ENCODE measurements at places on chromosomes 16 and 17.

GRCh38 chr17:68200689-68201417, 47.0 kb upstream of the AMZ2 start:
- peak; percentile 72 for DNase-seq

DNA sequence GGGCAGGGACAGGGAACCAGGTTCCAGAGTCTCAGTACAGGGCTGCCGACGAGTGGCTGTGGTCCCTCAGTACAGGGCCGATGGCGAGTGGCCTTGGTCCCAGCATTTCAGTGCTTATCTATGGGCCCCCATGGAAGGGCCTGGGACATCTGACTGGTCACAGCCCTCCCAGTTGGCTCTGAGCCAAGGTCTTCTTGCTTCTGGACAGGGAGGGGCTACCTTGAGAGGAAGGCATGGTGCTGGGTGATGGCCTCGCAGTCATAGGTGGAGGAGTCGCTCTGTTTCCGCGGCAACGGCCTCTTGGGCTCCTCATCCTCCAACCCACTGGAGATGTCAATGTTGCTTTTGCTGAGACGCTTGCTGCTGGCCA, 32.5 kb downstream of the PIMREG start:
- no peak for DNase-seq

DNA sequence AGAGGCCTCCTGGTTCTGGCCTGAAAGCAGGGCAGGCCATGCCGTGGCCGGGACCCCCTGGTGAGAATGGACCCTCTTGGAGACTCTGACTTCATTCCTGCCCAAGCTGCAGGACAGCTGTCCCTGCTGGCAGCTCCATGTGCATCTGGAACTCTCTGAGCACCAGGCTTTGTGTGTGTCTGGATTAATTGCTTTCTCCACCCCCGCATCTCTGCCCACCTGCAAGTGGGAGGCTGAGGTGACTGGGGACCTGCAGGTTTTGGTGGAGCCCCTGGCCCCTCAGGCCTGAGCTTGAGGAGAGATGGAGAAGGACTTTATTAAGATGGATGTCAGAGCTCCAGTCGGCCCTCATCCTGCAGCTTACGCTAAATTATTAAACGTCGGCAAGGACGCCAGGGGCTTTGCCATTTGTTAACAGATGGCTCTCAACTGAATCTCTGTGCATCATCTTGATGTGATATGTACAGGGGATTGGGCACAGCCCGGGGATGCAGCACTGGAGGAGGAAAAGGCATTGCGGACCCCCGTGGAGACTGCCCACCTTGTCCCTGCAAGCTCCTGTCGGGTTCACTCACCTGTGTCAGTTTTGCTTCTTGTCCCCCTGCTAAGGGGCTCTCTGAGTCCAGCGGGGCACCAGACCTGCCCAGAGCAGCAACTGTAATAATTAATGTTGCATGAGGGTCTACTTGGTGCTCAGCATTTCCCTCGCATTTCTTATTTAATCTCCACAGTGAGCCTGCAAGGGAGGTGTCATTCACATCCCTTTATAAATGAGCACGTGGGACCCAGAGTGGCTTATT, 154.1 kb upstream of the RPL38 start:
- DNase-seq = no peak

GRCh38 chr16:21703589-21704174, 39.9 kb downstream of the OTOA start:
- no peak for DNase-seq

DNA sequence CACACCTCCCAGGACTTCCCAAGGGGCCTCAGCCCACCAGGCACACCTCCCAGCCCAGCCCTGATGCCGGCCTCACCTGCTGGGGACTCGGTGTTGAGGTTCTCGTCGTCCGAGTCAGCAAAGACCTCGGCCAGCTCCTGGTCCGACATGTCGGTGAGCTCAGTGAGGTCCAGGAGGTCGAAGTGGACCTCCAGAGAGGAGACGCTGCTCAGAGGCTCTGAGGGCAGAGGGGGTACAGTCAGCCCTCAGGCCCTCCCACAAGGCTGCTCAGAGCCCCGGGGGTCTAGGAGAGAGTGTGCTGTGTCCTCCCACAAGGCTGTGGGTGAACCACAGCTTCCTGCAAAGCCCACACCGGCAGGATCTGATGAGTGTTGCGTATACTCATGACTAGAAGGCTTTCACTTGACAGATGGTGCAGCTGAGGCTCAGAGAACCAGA, 10.5 kb downstream of the DBNDD1 start:
- peak; percentile 56 for DNase-seq

DNA sequence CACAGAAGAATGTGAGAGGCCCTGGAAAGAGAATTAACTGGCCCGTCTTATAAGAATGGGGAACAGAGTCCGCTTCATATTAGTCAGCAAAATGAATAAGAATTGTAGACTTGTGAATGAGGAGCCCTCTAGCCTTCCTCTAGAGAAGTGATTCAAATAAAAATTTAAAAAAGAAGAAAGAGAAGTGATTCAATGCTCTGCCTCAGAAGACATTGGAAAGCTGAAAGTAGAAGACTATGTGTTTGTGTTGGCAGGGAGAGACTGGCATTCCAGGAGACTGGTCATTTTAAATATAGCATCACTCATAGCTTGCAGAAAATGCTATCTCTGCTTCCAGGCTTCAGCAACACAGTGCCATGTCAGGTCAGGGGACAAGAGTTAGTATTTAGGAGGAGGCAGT, 190.6 kb upstream of the HS3ST3A1 start:
- DNase-seq = no peak

DNA sequence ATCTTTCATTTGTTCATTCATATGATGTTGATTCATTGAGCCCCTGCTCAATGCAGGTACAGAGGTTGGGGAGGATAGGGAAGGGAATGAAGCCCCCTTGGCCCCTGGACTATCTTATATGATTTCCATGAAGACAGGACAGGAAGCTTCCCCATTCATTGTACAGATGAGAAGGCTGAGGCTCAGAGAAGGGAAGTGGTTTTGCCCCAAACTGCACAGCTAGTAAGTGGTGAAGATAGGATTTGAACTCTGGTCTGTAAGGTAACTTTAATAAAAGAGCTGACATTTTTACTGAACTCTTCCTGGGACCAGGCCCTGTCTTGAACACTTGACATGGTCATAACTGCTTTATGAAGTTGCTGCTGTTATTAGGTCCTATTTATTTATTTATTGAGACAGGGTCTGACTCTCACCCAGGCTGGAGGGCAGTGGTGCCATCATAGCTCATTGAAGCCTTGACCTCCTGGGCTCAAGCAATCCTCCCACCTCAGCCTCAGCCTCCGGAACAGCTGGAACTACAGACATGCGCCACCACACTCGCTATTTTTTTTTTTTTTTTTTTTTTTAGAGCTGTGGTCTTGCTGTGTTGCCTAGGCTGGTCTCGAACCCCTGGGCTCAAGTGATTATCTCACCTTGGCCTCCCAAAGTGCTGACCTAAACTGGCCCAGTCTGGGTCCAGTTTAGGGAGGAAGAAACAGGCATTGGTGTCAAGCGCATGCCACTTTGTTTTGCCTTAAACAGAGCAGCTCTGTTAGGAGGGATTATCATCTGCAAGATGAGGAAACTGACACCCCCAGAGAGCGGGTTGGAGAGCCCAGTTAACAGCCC, 5.0 kb downstream of the CTF1 start:
- DNase-seq = no peak

- DNase-seq = no peak
These were observed 3.9 kb upstream of the SLC12A3 start for GRCh38 chr16:56861092-56861610.

DNA sequence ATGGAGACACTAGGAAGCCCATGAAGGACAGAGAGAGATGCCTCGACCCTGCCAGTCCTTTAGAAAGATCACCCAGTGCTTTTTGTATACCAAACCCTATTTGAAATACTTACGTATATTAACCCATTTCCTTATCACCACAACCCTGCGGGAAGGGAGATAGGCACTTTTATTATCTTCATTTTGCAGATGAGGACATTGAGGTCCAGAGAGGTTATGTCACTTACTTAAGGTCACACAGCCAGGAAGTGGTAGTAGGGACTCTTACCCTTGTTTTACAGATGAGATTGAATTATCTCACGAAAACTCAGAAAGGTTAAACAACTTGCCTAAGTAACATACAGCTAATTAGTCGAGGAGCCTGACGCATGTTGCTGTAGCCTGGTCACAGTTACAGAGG, 38.2 kb downstream of the IL4R start:
- no peak for DNase-seq

DNA sequence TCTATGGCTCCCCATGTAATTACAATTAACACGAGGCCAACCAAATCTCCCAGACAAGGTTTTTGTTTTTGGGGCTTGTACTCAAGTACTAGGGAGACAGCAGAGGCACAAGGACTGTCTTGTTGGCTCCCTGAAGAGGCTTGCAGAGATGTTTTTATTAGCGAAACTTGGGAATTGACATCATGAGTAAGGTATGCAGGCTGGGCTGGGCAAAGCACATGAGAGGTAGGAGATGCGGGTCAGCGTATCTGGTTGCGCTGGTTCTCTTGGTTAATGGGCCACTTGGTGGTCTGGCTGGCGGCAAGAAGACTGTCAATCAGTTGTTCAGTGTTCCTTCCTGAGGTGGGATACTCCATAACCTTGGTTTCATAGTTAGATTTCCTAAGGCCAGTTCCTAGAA, 28.9 kb downstream of the LCMT1 start:
- no peak for DNase-seq

- DNase-seq = no peak
These were observed 3.9 kb downstream of the DLG4 start for GRCh38 chr17:7215652-7216180.

DNA sequence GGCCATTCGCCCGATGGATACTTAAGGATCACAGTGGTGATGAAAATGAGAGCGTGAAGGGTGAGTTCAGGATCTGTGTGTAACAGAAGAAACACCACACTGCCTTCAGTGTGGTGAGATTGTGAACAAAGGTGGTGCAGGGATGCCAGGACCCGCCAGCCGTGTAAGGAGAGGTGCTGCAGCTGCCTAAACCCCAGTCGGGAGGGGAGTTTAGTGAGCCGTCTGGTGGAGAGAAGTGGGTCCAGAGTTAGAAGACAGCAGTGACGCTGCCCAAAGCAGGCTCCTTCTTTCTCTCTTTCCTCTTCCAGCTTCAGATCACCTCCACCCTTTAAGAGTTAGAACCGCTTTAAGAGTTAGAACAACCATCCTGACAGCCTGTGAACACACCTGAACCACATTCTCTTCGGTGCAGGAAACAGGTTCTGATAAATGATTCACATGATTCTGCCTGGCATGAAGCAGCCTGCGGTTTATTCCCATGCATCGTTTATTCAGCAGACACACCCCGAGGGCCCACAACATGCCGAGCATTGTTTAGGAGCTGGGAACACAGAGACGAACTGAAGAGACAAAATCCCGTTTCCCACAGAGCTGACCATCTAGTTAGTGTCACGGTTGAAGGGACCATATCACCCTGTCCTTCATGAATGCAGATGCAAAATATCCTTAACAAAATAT, 84.0 kb upstream of the DNAH17 start:
- DNase-seq = no peak

- no peak for DNase-seq
These were observed 9.2 kb upstream of the TLCD3B start for GRCh38 chr16:30040221-30040620.

DNA sequence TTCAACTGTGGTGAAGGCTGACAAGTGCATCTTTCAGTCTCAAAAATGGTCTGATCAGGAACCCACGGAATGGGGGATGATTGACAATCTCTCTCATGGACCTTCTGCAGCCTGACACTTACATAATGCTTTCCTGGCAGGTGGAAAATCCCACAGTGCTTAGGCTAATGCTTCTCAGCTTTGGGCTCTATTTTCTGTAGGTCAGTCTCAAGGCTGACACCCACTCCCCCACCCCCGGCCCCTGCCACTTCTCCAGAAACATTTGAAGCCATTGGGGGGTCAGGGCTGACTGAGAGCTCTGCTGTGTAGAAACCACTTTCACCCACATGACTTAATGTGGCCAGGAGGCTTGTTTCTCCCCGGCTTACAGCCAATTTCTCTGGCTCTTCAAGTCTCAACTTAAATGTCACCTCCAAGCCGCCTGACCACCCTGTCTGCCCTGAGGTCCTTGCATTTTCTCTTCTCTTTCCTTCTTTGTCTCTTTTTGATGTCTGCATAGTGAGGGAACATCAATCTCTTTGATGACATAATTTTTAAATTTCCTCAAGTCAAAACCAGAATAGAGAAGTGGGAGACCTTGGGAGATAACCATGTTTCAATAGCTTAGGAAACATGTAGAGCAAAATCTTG, 16.7 kb upstream of the IRF8 start:
- no peak for DNase-seq

DNA sequence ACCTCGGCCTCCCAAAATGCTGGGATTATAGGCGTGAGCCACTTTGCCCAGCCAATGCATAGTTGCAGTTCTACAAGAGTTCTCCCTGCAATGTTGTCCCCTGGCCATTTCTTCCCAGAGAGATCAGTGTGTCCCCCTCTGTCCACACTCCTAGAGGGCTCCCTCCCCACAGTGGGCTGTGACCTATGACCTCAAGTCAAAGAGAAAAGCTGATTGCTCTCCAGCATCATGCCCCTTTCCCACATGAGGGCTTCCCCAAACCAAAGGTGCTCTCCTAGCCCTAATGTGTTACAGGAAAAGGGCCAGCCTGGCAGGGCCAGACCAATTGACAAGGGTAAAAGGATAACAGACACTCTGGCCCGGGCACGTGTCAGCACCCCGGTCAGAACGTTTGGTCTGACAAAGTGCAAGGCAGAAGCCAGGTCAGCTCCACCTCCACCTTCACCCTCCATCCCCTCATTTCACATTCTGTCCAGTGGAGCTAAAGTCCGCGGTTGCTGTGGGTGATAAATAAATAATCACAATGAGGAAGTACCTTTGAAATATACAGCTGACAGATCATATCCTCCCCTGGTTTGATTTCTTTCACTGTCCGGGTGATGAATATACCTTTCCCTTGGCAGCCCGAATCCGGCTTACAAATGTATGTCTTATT, 17.8 kb downstream of the TTLL6 start:
- no peak for DNase-seq

DNA sequence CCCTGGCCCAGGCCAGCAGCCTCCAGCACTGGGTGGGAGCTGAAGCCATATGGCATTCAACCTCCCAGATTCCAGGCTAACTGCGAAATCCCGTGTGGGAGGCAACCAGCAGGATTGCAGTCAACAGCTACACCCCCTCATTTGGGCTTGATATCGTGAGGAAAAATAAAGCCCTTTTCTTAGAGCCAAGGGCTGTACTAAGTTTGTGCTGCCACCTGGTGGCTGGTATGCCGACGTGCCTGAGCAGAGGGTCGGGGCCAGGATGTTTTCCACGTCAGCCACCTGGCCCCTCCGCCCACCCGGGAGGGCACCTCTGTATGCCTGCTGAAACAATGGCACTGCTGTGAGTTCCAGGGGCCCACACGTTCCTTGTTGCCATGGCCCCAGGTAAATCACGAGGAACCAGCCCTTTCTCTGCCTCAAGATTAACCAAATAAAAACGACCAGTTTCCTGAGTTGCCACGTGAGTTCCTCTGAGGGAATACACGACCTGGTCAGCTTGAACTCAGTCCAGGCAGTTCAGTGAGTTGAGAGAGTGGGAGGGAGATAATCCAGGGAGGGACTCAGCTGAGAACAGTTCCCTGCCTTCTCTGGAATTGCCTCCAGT, 9.0 kb downstream of the TMEM98 start:
- peak; percentile 50 for DNase-seq

DNA sequence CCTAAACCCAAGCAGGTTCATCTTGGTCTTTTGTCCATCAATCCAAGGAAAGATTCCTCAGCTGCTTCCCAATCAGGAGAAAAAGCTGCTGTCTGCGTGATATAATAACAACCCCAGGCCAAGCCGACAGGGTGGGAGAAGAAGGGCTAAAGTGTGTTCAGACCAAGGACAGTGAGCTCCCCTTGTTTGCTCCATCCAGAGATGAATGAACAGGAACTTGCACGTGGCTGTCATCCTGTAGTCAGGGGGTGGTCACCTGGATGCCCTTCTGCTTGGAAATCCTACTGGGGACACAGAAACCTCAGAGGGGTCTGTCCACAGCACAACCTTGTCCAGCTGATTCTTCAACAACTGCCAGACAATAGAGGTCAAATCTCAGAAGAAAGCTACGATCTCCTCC, 414.5 kb downstream of the SOX9 start:
- DNase-seq = no peak
